ENCODE measurements at places on chromosomes 2 and 18.

DNA sequence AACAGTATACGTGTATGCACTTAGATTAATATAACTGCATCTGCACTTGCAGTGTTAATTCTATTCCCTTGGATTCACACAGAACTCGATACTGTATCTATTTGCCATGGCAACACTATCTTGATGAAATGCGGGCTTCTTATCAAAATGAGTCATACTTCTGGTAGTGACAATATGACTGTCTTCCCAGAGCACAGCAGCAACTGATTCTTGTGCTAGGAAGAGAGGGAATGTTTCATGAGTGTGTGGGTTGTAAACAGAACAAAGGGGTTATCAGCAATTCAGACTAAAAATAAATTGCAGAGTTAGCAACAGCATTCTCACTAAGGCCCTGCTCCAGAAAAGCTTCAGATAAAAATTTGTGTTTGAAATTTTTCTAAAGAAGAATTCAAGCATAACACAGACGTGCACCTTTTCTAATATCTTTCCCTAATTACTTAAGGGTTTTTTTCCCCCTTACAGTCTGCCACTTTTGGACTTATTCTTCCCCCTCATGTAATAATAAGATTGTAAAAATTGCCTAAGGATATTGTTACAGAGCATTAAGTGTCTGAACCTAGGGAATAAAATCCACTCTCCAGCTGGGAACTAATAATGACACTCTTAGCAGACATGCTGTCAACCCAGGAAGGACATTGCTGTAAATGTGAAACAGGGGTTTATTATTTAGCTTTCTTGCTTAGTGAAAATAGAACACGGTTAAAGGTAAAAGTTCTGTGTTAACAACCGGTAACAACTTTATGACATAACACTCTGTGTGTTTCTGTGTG is 99.9 kb upstream of the SLC38A11 start:
- peak; percentile 18 for DNase-seq

DNA sequence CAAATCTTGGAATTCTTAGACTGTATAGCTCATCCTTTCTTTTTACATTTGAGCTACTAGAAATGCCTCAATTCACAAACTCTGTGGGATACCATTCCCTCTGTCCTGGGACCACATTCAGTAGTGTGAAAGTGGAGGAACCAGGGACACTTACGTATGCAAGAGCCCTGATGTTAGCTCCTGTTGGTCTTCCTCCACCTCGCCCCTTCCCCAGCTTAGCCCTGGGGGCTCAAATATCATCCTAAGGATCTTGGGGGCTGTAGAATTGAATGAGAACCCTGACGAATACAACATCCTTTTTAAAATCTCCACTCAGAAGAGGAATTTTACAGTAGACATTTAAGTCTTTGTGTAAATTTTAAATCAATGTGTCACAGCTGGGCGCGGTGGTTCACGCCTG is 65.2 kb upstream of the RAPH1 start:
- no peak for DNase-seq

DNA sequence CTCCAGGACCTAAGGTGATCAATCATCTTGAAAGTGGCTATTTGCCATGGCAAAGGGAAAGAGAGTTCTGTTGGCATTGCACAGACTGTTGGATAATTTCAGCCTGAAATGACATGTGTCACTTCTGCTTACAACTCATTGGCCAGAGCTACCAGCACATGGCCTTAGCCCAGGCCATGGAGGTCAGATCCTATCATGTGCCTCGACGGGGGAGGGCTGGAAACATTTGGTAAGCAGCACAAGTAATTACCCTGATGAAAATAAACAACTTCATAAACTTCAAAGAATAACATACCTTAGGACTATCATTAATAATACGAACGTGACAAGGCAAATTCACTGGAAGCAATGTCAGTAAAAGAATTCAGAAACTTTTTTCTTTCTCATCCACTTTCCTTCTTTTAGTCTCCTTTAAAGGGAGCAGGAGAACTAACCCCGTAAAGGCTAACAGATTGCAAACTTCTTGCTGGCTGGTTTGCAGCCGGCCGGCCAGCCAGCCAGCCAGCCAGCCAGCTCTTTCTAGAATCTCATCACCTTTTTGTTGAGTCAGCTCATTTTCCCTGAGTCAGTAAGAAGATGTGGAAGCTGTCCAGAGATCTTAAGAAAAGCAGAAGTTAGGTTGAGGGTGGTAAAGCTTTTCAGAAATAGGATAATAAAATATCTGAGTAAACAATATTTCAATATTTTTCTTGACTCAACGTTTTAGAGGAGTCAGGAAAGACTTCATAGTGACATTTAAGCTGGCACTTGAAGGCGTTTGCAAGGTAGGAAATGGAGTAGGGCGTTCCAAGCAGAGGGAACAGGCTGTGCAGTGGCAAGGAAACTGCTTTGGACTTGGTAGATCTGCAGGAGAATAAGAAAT is 31.9 kb downstream of the CNRIP1 start:
- no peak for DNase-seq

DNA sequence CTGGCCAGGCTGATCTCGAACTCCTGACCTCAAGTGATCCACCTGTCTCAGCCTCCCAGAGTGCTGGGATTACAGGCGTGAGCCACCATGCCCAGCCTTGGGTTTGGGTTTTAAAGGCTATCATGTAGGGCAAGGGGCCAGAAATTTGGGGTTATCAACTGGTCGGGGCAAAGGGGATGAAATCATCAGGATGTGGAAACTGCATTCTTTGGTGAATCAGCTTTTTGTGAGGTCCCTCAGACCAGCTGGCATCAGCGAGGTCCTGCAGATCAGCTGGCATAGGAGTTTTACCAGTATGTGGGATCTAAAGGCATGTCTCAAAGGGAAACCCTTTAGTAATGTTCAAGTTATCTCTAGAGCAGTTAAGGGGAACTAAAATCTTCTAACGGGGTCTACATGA is 6.4 kb upstream of the GEMIN6 start:
- no peak for DNase-seq

- no peak for DNase-seq
Measured at GRCh38 chr2:151937966-151938365, 109.7 kb upstream of the ARL5A start.

DNA sequence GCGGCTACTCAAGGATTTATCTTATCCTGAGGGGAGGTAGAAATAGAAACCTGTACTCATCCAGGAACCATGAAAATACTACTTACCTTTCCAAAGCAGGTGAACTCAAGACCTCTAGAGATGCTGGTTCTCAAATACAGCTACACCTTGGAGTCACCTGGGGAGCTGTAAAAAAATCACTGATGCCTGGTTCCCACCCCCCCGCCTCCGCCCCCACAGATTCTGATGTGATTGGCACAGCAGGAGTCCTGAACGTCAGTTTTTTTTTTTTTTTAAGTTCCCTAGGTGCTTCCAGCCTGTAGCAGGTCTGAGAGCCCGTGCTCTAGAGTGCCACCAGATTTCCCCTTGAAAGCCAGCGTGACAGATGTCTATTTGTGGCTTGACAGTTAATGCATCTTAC is 113.6 kb downstream of the MRO start:
- no peak for DNase-seq

DNA sequence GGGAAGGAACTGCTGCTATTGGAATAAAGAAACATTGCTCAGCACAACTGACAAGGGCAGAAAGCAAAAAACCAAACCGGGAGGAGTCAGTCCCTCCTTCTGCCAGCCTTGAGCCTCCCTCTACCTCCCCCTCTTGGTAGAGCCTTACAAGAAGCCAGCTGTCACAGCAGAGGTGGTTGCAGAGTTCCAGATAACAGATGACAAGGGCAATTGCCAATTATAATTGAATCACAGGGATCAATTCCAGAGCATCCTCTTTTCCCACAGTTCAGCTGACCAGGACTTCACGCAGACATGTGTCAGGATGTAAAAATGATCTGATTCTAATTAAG is 548.2 kb upstream of the LRRTM1 start:
- no peak for DNase-seq

DNA sequence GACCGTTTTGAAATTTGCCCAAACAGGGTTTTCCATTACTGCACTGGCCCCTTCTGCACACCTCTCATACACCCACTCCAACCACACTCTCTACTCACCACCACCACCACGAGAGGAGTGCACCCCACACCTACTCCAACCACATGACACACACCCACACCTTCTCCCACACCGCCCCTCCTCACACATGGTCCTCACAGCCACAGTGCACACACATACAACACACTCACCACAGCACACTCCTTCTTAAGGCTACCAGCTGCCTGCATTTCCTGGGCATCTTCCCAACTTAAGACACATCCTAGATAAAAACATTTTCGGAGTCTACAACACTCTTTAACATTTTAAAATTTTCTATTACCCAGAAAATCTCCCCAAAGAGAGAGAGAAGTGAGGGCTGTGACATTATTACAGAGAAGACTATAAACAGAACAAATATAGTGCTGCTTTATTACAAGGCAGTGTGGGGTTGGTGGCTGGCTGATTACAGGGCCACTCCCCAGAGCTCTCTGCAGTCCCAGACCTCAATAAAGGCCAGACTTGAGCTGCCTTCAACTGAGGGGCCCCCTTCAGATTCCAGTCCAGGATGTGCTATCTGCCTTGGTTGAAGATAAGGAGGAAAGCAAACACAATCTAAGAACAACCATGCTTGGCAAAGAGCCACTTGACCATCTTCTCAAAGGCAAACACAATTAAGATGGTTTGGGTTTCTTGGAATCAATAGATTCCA is 36.1 kb downstream of the NHEJ1 start:
- peak; percentile 36 for DNase-seq

DNA sequence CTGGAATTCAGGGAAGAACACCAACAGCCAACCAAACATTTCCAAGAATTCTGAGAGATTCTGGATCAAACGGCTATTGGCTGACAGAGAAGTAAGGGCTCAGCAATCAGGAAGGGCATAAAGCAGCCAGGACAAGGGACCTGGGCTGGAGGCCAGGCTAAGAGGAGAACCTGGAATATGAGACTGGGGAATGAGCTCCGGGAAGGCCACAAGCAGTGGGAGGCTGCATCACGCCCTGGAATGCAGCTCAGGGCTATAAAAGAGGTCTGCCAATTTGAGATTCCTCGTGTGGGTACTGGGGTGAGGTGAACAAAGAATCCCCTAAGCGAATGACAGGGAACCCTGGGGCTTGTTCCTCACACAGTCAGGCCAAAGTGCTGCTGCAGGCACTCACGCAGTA is 60.4 kb downstream of the ANO7 start:
- DNase-seq = no peak

DNA sequence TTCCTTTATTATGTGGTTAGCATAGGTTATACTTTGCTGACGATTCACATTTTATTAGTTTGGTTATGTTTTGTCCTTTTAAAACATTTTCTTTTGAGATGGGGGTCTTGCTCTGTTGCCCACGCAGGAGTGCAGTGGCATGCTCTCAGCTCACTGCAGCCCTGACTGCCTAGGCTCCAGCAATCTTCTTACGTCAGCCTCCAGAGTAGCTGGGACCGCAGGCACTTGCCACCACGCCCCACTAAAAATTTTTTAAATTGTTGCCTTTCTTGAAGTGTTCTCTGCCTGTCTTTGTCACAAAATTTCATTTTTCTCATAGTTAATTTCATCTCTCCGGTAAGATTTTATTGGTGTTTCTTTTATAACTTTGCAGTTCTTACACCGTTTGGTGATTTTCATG is 18.9 kb downstream of the HRH4 start:
- DNase-seq = no peak

- DNase-seq = no peak
Measured at GRCh38 chr18:11259469-11260150, 110.2 kb upstream of the PIEZO2 start.

GRCh38 chr2:54206596-54206995 is 49.4 kb downstream of the TSPYL6 start:
- peak; percentile 28 for DNase-seq

- no peak for DNase-seq
Measured at GRCh38 chr2:240256704-240257637, 116.5 kb upstream of the OTOS start.

DNA sequence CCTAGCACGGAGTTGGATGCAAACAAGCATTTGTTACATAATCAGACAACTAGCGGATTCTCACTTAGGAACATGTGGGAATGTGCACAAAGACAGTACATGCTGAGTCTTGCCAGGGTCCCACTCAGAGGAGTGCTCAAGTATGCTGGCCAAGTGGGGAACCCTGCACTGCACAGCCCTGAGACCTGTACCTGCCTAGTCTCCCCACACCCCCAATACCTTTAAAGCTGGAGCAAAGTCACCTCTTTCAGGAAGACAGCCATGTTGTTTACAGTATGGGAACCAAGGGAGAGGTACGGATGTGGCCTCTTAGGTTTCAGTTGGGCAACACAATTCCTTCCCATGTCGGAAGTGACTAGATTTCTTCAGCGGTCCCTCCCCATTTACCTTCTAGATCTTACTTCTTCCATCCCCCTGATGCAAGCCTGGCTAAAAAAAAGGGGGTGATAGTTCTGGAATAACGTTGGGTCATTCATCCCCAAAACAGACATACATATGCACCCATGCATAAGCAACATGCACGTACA is 10.7 kb downstream of the CXCR1 start:
- DNase-seq = no peak

DNA sequence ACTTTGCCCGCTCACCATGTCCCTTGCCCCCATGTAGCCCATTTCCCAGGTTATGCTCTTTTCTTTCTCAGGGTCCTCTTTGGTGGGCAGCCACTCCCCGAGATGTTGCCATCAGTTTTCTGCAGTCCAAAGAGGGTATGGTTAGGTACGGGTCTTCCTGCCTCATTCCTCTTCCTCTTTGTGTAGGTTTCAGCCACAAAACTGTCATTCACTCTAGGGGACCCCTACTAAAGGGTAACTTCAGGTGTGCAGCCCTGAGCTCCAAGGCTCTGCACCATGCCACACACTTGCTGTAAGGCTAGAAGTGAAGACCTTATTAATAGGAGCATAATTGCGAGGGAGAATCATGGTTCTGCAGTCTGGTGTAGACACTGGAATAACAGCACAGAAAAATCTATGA is 99.8 kb upstream of the ZNF397 start:
- no peak for DNase-seq

DNA sequence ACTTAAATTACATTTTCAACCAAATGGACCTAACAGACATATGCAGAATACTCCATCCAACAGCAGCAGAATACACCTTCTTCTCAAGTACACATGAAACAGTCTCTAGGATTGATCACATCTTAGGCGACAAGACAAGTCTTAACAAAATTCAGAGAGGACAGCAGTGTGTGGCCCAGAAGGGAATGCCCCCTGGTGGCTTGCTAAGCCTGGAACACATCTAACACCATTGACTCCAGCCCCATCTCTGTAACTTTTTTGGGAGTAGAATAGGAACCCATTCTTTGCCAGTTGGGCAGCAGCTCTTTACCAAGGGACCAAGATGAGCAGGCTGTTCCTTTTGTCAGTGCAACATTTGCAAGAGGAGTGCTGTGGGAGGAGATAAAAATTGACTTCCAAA is 249.9 kb downstream of the PLCL1 start:
- DNase-seq = peak; percentile 18

- DNase-seq = no peak
Measured at GRCh38 chr2:173961346-173961705, 3.8 kb downstream of the SP3 start.

DNA sequence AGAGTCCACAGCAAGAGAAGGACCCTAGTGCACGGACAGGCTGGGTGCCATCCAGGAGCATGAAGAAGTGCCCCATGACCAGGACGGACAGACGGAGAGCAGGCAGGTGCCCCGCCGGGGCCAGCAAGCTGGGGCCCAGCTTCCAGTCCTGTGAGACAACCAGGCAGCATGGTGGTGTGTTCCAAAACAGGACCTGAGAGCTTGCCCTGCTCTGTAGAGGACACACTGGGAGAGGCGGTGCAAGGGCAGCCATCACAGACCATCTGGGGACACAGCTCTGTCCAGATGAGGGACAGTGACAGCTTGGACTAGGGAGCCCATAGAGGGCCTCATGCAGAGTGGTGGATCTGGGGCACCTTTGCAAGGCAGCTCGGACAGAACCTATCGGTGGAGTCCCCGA is 279.8 kb downstream of the EIPR1 start:
- DNase-seq = no peak

- no peak for DNase-seq
Measured at GRCh38 chr2:64943387-64944150, 45.6 kb upstream of the SLC1A4 start.

All from SW480 (cell line).